Tongue (tissue), 3 donors: ENCODE measurements at places on chromosomes 2 and 18.

DNA sequence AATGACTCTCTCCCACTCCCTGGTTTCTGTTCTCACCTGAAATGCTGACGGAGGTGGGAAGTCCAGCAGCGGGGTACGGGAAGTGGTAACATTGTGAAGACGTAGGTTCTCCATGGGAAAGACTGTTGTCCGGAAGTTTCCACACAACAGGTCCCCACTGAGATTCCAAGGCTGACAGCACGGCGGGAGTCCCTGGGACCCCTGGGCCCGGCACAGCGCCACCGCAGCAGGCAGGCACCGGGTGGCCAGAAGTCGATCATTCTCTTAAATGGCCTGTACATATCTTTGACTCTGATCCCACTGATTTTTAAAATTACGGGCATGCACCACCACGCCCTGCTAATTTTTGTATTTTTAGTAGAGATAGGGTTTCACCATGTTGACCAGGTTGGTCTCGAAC is 201.0 kb upstream of the SALL3 start:
- no peak for DNase-seq

DNA sequence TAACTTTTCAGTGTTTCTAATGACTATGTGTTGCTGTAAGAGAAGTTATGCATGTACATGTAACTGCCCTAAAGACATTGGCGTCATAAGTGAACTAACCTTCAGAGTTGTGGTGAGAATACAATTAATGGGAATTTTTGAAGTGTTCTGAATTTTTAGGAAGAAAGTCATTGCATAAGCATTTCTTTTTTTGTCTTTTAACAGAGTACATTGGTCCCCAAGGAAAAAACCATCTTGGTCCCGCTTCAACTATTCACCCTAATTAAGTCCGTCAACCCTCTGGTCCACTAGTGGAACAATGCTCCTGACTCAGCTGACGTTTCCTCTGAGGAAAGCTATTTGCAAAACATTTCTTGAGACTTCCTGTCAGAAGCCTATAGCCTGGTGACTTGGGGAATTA is 41.1 kb upstream of the VIT start:
- DNase-seq, result no peak

- peak; percentile 80 for DNase-seq
These were observed 210.6 kb downstream of the IKZF2 start for GRCh38 chr2:212940816-212941215.

GRCh38 chr2:3604207-3604877 is 9.4 kb downstream of the COLEC11 start:
- DNase-seq, result no peak

- no peak for DNase-seq
These were observed 62.2 kb upstream of the DCC start for GRCh38 chr18:52277785-52278184.

- DNase-seq, result peak; percentile 86
These were observed 73.2 kb downstream of the LRRFIP1 start for GRCh38 chr2:237700512-237701032.

- DNase-seq, result peak; percentile 10
These were observed 58.9 kb upstream of the THUMPD2 start for GRCh38 chr2:39837856-39838453.

DNA sequence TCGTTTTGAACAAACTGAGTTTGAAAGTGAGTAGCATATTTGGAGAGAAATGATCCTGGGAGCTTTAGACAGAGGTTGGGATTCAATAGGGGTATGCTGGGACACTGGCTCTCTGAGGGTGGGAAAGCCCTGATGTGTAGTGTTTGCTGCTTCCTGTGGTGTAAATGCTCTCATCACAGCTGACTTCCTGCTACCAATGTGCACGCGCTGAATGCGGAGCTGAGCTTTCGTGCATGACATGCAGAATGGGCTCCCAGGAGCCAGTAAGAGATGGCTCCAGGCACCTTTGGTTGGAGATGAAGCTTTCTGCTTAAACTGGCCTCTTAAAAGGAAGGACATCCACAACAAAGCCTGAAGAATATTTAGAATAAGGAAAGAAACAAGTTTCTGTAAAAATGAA is 224.1 kb upstream of the CCDC150 start:
- no peak for DNase-seq

DNA sequence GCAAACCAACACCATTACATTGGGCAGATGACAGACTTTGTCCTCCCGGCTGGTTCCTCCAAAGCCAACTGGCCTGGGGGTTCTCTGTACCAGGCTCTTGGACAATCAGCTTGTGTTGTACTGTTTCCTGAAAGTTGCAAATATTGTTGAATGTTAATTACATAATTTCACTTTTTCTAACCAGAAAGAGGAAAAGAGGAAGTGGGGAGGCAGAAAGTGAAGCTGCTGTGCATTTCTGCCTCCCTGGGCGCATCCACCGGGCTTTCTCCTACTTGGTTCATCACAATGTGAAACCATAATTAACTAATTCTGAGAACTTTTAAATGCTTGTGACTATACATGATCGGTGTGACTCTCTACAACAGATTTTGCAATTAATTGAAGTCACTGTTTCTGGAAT is 10.1 kb downstream of the TWIST2 start:
- DNase-seq, result no peak

GRCh38 chr2:165576409-165577154 is 107.1 kb downstream of the CSRNP3 start:
- DNase-seq, result no peak

DNA sequence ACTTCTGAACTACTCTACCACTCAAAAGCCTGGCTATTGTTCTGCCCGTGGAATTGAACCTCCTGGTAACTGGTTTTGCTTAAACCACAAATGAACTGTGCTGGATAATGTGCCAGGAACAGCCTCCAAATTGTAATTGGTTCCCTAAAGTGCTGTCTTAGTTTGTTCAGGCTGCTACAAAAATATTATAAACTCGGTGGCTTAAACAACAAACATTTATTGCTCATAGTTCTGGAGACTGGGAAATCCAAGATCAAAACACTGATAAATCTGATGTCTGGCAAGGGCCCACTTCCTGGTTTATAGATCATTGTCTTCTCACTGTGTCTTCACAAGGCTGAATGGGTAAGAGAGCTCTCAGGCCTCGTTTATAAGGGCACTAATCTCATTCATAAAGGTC is 149.2 kb upstream of the NCKAP5 start:
- DNase-seq, result no peak

DNA sequence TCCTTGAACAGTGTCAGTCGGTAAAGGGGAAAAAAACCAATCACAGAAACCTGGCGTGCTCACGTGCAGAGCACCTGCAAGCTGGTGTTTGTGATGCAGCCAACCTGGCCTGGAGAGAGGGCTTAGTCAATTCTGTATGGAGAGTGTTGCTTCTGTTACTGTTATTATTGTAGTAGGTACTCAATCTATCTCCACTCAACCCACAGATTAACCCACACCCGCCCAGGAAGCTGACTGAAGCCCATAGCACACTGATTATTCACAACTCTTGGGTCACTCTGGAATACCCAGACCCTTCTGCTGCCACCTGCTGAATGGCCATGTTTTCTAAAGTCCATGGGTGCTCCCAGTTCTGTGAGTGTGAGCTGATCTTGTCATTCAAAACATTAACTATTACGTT is 53.9 kb downstream of the TNFRSF11A start:
- no peak for DNase-seq

GRCh38 chr2:110802208-110802932 is 70.0 kb downstream of the ACOXL start:
- no peak for DNase-seq
